8988T (cell line): ENCODE measurements at places on chromosomes 5 and 9.

GRCh38 chr9:71830929-71831328 is 62.6 kb upstream of the CEMIP2 start:
- DNase-seq, result no peak

DNA sequence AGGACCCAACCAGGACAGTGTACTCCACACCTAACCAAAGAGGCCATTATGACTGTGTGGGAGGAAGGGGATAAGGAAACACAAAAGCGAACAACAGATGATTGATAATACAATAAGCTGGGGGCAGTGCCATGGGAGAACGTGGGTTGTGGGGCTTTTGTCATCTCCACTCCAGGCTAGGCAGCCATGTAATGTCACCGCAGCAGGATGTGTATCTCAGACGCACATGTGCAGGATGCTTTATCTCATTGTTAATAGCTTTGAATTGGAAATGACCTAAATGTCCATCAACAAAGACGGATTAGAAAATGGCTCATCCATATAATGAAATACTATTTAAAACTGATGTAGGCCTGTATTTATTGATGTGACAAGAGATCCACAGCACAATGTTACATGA is 51.0 kb downstream of the EPB41L4B start:
- DNase-seq, result no peak

DNA sequence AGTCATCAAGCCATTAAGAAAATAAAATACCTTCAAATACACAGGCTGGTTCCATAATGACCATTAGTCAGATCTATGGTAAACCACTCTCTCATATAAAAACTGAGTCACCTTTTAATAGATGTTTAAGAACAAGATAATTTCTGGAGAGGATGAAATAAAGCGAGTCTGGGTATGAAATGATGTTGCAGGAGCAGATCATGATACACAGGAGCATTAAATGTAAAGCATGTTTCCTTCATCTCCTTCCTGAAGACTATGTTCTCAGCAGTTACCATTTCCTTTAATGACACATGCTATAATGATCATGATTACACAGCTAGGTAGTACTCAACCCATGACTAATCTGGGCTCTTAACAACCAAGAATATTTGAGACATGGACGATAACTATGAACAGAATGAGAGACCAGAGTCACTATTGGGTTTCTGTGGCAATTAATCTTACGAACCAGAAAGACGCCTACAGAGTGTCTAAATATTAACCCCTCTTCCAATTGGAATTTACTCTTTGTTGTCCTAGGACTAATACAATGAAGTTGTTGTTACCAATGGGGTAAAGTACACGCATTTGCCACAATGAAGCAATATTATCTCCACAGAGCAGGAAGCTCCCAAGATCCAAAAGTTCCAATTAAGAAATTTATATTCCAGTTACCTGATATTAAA is 105.6 kb downstream of the NR6A1 start:
- no peak for DNase-seq

DNA sequence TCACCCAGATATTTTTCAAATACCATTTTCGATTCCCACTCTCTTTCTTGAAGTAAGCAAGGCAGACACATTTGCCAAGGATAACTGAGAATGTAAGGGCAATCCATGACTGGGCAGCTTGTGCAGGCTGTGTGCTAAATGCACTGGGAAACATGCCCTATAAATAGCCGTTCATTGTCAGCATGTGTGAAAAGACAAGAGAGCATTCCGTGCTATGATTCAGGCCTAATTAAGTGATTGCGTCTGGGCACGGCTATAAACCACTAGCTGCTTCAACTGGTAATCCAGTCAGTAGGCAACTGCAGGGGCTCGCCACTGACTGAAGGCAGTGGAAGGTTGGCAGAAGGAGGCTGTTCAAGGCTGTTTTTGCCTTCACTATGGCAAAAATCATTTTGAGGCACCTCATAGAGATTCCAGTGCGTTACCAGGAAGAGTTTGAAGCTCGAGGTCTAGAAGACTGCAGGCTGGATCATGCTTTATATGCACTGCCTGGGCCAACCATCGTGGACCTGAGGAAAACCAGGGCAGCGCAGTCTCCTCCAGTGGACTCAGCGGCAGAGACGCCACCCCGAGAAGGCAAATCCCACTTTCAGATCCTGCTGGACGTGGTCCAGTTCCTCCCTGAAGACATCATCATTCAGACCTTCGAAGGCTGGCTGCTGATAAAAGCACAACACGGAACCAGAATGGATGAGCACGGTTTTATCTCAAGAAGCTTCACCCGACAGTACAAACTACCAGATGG is at the start of gene HSPB3:
HSPB3 (plus strand) TSS at position 287 of the 745 bp plus-strand sequence; CDS start at position 378, 91 bp downstream.
- DNase-seq, result no peak

- no peak for DNase-seq
Observed at GRCh38 chr5:157203417-157203816, 22.8 kb downstream of the ITK start.

GRCh38 chr5:117667105-117667504 is 1092.5 kb upstream of the SEMA6A start:
- DNase-seq, result no peak

GRCh38 chr5:136840601-136841000 is 475.3 kb upstream of the TRPC7 start:
- no peak for DNase-seq

- no peak for DNase-seq
Observed at GRCh38 chr5:59769041-59769360, 124.5 kb downstream of the PDE4D start.

DNA sequence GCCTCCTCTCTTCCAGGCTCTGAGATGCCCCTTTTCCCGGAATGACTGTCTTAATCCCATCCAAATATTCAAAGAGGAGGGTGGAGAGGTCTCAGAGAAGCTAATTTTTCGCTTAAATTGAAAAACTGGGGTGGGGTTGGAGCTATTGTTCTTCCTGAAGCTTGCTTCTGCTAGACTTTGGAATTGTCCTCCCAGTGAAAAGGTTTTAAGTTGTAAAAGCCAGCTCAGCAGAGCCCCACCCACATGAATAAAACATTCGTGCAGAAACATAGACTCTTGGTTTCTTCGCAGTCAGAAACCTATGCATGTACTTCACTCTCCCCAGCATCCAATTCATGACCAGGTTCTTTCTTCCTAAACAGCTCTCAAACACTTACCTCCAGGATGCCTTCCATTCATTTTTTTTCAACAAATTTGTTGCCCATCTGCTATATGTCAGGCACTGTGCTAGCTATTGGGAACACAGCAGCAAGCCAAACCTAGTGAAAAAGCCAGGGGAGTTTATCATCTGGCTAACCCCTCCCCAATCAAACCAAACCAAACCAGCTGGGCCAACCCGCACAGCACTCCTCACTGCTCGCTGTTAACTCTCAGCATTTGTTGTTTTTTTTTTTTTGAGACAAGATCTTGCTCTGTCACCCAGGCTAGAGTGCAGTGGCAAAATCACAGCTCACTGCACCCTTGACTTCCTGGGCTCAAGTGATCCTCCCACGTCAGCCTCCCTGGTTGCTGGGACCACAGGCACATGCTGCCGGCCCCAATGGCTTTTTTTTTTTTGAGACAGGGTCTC is 37.9 kb upstream of the OCLN start:
- DNase-seq, result no peak
